Activated gamma-delta T cell (primary cell): ENCODE measurements at places on chromosomes 7 and 10.

GRCh38 chr10:97234400-97234799 is 48.6 kb upstream of the SLIT1 start:
- no peak for DNase-seq

DNA sequence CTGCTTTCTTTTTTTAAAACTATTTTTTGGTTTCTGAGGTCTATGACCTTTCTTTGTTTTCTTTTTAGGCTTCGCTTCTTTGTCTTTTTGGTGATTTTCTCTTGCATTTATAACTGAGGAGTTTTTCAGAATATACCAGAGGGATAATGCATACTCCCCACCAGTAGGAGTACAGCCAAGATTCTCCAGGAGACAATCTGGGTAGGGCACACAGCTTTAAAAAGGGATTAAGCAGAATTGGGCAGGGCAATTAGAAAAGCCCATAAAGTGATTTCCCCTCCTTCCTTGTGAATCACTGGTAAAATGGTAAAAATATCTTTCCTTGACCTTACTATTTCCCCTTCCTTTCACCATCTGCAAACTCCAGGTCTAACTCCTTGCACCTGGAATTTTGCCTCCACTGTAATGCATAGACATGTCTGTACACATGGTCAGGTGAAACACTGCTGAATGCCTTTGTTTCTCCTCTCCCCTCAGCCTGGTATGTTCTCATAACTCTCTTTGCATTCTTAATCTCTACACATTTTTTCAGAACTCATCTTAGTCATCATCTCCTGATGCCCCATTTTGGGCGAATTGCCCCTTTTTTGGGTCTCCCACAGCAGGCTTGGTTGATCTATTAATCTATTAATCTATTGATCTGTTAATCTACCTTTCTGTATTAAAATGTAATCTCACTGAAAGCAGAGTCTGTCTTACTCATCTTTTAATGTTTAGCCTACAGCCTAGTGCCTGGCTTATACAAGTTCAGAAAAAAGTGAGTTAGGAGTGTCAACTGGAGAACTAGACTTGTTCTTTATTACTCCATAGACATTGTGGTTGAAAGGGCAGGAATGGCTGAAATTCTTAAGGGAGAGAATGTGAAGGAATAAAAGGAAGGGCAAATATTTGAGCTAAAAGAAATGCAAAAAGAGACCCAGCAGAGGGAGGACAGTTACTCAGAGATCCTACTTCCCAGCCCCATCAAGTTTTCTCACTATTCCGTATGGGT is 64.6 kb downstream of the MDFIC start:
- DNase-seq = no peak

DNA sequence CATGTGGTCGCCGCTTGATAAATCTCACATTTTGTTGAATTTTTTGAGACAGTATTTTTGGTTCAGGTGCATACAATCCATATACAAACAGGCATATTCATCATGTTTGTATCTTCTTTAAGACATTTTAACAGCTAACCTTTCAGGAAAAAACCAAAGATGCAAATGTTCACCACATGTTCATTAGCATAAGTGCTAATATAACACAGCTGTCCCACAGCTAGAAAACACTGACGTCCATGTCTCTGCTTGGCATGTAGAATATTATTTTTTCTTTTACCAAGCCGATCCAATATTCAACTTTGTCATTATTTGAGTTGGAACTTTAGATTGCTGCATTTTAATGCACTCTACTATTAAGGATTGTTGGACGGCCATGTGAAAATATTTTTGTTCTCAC is 31.2 kb downstream of the BMPER start:
- DNase-seq = no peak

DNA sequence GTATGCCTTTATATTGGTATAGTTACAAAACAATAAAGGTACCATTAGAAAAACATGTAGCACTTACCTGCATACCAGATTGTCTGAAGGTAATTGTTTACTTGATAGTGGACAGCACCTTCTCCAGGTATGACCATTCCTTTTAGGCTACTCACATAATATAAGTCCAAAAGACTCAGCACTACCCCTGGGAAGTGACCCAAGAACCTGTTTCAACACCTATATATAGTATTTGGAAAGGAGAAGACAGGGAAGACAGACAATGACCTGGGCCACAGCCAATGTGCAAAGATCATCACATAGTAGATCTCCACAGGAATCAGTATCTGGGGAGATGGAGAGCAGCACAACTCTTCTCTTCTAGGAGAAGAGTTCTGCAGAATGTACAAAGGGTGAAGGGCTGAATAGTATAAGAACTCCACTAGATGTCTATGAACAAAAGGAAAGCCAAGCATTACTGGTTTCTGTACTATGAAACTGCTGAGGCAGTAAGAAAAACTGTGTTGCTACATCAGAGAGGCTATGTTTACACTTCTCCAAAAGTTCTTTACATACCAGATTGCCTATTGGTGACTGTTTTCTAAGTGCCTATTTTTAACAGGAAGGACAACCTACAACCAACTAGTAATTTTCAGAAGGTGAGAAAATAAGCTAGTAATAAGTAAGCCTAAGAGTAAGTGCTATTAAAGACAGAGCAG is 159.2 kb downstream of the BTAF1 start:
- DNase-seq = no peak

GRCh38 chr7:67392596-67393438 is 396.2 kb downstream of the TYW1 start:
- DNase-seq = no peak

DNA sequence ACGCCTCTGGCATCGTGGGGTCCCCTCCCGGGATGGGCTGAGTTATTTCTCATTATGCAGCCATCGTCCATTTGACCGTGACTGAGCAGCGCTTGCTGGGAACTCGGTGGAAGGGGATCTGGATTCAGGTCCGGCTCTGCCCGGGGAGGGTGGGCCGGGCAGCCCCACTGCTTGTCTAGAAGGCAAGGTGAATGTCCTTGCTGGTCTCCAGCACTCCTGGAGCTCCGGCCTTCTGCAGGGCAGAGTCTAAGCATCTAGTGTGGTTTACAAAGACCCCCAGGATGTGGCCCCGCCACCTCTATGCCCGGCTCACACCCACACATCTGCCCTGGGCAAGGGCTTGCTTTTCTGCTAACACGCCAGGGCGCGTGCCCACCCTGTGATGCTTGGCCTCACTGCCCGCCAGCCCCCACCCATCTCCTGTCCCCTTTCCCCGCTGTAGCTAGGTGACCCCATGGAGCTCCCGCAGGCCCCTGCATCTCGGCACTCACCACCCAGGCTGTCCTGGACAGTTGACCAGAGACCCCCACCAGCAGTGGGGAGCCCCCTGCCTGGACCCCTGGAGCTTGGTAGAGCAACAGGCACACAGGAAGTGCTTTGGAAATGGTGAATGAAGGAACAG is 151.0 kb upstream of the CHST15 start:
- no peak for DNase-seq
